ENCODE measurements at places on chromosomes 13 and 19. TPM values are rescaled to one million over a fixed set of nuclear protein-coding genes. Genes with fewer than 3 reads are reported as not detected.
A peak's percentile ranks its signal among the peaks of the same experiment; 100 is the strongest.

DNA sequence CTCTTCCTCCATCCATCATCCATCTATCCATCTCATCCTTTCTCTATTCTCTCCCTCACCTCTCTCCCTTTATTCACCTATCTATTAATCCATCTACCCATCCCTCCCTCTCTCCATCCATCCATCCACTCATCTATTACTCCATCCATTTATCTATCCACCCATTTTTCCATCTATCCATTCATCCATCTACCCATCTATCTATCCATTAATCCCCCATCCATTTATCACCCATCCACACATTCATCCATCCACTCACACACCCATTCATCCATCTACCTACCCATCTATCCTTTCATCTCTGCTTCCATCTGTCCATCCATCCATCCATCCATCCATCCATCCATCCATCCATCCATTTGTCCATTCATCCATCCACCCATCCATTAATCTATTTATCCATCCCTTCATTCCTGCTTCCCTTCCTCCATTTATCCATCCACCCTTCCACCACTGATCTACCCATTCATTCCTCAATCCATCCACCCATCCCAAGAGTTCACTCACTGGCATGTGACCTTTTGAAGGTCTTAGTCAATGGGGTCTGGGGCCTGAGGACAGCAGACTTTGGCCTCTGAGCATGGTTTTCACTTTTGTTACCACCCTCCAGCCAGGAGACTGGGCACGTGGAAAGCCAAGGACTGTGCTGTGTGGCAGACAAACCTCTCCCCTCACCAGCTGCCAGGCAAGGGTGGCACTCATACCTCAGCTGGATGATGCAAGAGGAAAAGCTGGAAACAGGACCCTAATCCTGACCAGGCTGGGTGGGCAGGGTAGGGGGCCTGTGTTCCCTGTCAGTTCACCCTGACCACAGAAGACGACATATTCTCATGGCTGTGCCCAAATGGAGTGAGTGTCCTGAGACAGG is 126.7 kb downstream of the URI1 start:
- no peaks in the 10 kb centered on the region for H3K27me3 ChIP-seq
- no peaks in the 10 kb centered on the region for H3K36me3 ChIP-seq
- no peak for DNase-seq
- H3K27ac ChIP-seq = no peak overlapping the region
- no peak overlapping the region for H3K4me3 ChIP-seq

DNA sequence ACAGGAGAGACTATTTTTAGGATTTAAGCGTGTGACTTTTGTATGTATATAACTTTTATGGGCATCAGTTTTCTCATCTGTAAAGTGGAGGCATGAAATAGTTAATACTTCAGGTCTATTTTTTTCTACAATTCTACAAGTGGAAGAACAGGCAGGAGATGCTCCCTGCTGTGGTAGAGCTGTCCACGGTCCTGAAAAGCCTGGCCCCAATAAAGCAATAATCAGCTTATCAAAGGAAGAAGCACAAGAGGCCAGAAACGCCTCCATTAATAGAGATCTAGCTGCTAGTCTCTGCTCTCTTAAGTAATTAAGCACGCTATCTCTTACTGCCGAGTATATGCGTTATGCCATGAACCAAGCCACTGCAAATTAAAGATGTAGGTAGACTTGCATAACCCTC is 28.0 kb upstream of the WASF3 start:
- H3K4me1 ChIP-seq = no peaks in the 10 kb centered on the region
- DNase-seq = no peak
- H3K27me3 ChIP-seq = peaks cover 2% of the 10 kb centered on the region
- no peak overlapping the region for H3K27ac ChIP-seq

- no peak overlapping the region for H3K4me3 ChIP-seq
- no peaks in the 10 kb centered on the region for H3K27me3 ChIP-seq
- DNase-seq = no peak
- H3K36me3 ChIP-seq = no peaks in the 10 kb centered on the region
These were observed 62.9 kb downstream of the NHLRC3 start for GRCh38 chr13:39100996-39101738.

GRCh38 chr19:12899891-12900518 is 9.0 kb downstream of the GCDH start:
- H3K27ac ChIP-seq = no peak overlapping the region
- no peaks in the 10 kb centered on the region for H3K36me3 ChIP-seq

DNA sequence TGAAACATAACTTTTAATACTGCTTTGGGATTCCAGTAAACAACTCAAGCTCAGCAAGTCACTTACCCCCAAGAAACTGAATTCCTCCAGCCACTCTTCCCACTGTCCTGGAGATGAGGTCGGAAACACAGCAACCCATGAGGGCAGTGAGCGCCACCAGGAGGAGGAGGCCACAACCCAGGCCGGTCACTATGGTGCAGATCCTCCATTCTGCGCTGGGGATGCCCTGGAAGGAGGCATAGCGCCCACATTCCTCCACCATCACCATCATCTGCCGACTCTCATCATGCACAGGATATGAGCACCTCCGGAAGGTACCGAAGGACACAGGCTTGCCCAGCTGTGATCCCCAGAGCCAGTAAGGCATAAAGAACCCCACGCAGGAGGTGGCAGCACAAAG is 2.2 kb downstream of the LHFPL6 start:
- no peaks in the 10 kb centered on the region for H3K36me3 ChIP-seq
- DNase-seq = no peak
- H3K4me3 ChIP-seq = peak overlapping the region; percentile 5

- no peak overlapping the region for H3K4me3 ChIP-seq
- peaks cover 19% of the 10 kb centered on the region for H3K4me1 ChIP-seq
- H3K27ac ChIP-seq = no peak overlapping the region
- DNase-seq = no peak
- H3K27me3 ChIP-seq = no peaks in the 10 kb centered on the region
- no peaks in the 10 kb centered on the region for H3K36me3 ChIP-seq
These were observed 1.6 kb downstream of the LSM7 start for GRCh38 chr19:2326699-2327360.

GRCh38 chr13:33874871-33875270 is 56.9 kb downstream of the RFC3 start:
- H3K27me3 ChIP-seq = no peaks in the 10 kb centered on the region
- H3K27ac ChIP-seq = no peak overlapping the region
- no peaks in the 10 kb centered on the region for H3K4me1 ChIP-seq
- H3K4me3 ChIP-seq = no peak overlapping the region
- no peak for DNase-seq
- H3K36me3 ChIP-seq = no peaks in the 10 kb centered on the region

TYROBP gene
- total RNA-seq = 25.0 TPM

RGCC gene
- total RNA-seq = 349 TPM

TMEM59L gene
- not detected for total RNA-seq

ZNF253 gene
- total RNA-seq = 21.3 TPM

MIER2 gene
- 2.9 TPM for total RNA-seq
